ENCODE measurements at places on chromosomes 4 and X.

- no peak for DNase-seq
Measured at GRCh38 chr4:72786401-72786990, 217.5 kb upstream of the ADAMTS3 start.

DNA sequence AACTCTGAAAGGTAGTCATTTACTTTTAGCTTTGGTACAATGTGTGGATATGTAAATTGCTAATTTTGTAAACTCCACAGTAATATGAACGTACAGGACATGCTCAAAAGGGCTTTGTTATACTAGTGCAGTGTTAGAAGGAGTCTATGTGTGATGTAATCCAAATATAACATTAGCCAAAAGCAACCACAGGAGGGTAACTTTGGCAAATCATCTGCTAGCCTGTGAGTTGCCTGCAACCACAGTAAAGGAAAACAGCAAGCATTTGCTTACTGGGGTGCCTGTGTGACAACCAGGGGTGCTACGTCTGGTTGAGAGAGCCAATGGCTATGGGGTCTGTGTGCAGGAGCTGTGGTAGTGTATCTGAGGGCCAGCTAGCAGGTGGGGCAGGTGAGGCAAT lies 245.8 kb downstream of the ADAMTS3 start:
- no peak for DNase-seq

- DNase-seq: no peak
Measured at GRCh38 chr4:64464581-64464980, 55.3 kb upstream of the TECRL start.

DNA sequence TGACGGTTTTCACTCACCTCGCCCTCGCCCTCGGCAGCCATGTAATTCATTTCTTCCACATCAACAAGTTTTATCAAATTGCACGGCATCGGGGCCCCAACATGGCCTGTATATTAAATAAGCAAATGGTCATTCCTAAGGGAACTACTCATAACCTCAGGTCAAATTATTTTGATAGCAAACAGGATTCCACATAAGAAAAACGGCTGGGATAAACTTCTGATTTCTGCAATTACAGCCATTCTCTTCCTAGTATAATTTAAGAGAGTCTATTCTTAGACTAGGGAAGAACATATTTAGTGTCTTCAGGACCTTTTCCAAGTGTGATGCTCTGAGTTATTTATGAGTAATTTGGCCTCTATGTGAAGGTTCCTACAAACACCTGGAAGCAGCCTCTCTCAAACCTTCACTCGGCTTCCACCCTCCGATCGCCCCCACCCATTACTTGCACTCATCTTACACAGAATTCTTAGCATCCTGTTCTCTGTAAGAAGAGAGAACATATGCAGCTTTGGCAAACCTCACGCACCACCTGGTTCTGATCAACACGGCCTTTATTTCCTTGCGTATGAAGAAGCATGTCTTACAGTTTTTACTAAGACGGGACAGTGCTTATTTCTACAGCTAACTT lies 29.4 kb upstream of the CENPU start:
- no peak for DNase-seq

DNA sequence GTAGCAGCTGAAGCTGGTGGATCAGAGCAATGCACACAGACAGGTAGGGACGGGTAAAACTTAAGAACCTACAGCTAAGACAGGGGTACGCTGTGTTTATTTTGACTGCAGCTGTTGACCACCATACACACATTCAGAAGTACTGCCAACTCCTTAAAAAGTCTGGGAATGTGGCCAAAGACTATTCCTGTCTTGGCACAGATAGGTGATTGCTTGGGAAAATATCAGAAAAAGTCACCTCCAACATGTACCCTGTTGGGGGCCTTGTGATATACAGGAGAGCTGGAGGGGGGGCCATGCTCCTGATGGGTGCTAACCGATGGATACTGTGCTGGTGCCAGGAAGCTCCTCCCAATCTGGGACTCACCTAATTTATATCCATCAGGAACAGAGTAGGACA lies 121.2 kb downstream of the VCX2 start:
- no peak for DNase-seq

- peak; percentile 11 for DNase-seq
Measured at GRCh38 chrX:85111347-85111746, 107.7 kb downstream of the APOOL start.

- DNase-seq: no peak
Measured at GRCh38 chr4:140047017-140047640, 106.9 kb downstream of the MAML3 start.

DNA sequence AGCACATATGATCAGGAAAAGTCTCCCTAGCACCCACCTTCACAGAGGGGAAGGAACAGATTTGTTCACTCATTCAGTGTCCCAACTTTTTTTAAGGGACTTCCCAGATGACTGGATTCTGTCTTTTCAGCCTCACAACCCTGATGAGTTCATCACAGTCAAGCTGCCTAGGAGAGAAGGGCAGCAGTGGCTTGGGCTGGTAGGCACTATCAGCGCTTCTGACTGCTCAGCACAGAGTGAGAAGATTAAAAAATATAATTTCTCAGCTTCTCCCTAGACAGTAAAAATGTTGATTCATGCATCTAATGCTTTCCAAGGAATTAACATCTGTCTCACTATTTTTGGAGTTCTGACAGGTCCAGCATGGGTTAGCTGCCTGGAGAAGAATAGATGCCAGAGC lies 328.2 kb downstream of the DTHD1 start:
- no peak for DNase-seq

GRCh38 chrX:53287493-53288138 lies 6.2 kb upstream of the IQSEC2 start:
- DNase-seq: peak; percentile 48

DNA sequence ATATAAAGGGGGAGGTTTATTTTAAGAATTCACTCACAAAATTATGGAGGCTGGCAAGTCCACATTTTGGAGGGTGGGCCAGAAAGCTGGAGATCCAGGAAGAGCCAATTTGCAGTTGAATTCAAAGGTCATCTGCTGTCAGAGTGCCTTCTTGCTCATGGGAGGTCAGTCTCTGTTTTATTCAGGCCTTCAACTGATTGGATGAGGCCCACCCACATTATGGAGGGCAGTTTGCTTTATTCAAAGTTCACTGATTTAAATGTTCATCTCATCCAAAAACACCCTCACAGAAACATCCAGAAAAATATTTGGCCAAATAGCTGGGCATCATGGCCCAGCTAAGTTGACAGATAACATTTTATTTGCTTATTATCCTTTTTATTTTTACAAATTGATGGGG lies 59.5 kb downstream of the SEPSECS start:
- DNase-seq: no peak

DNA sequence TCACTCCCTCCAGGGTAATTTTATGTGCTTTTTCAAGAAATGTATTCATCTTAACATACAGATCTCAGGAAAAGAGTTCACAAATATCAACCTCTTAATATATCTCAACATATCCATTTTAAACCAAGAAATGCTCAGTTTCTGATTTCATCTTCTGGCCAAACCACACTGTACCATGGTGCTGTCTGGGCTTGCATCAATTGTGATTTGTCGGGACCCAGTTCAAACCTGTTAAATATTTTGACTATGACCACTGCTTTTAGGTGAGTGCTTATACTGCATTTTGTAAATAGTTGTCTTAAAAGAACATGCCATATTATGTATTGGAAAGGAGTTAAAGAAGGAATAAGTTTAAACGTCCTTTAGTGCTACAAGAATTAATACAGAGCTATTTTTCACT lies 352.1 kb downstream of the SPOCK3 start:
- DNase-seq: no peak

GRCh38 chr4:86380181-86380724 lies 20.4 kb upstream of the MAPK10 start:
- no peak for DNase-seq

DNA sequence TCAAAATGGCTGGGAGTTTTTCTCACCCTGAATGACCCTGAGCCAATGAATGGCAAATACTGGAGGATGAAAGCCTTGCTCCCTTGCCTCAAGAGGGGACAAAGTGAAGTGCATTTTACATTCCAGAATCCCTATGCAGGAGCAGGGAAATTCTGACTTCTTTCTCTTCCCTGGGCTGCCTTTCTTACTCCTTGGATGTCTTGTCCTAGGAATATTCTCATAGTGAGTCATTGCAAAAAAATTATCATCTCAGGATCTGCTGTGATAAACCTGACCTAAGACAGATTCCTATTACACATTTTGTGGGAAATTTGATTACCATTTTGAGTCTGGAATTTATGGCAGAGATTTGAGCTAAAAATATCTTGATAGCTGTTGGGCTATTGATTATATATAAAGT lies 199.9 kb downstream of the TMA16 start:
- DNase-seq: no peak

GRCh38 chr4:101020956-101021355 lies 326.4 kb downstream of the PPP3CA start:
- no peak for DNase-seq

GRCh38 chr4:83657336-83657735 lies 121.4 kb downstream of the GPAT3 start:
- DNase-seq: no peak

GRCh38 chr4:154422152-154422551 lies 69.4 kb downstream of the DCHS2 start:
- no peak for DNase-seq

- peak; percentile 38 for DNase-seq
Measured at GRCh38 chr4:38180456-38180855, 220.3 kb downstream of the PTTG2 start.

DNA sequence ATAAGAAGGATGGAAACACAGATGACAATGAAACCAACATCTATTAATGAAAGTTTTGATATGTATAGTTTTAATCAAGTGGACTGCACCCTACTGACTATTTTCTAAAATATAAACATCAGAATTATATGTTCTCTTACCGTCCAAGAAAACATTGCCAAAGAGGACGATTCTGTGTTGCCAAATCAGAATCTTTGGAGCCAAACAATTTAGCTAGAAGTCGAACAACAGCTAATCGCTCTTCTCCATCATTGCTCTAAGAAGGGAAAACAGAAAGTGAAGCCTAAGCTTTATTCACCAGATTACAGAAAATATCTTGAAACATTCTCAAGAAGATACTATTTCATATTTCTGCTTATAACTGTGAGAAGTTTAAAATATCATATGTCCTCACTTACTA lies 64.2 kb downstream of the PDS5A start:
- DNase-seq: no peak
